ENCODE measurements at places on chromosomes 7 and 10.

DNA sequence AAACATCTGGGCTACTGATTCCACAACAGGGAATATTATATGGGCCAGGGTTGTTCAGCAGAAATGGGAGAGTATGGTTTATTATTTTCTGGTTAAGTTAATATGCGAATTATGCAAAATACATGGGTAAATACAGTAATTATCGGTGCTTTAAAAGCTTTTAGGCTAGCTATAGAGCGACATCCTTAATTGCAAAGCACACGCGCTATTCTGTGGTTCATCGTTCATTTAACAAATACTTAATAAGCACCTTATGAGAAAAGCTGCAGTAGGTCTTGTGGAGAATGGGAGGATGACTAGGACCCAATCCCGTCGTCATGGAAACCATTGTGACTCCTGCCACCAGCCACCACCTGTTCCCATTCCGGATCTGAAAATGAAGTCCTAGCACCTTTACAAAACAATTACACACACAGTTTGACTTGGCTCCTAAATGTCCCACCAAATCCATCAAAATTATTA, 623 bp upstream of the CEP41 start:
- DNase-seq = peak; percentile 29

DNA sequence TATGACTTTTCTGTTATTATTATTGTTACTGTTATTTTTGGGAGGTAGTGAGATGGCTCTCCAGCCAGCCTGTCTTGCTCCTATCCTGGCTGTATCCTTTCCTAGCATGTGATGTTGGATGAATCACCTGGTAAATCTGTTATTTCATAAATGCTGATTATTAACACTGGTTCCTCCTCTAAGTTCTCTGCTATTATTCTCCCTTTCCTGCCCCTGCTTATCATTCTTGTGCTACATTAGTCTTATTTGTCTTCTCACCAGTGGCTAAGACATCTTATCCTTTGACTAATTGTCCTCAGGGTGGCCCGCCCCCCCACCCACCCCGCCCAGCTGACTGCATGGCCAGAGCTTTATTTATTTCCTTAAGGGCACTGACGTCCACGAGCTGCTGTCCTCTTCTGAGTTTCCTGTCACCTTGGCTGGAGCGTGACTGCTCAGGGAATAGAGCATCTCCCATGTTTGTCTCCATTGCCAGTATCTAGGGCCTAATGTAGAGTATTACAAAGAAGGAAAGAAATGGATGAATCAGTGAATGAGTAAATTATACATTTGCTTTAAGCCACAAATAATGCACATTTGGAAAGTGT, 110.1 kb upstream of the KLF6 start:
- no peak for DNase-seq

- peak; percentile 73 for DNase-seq
Measured at GRCh38 chr7:151315038-151315655, 26.5 kb upstream of the NUB1 start.

DNA sequence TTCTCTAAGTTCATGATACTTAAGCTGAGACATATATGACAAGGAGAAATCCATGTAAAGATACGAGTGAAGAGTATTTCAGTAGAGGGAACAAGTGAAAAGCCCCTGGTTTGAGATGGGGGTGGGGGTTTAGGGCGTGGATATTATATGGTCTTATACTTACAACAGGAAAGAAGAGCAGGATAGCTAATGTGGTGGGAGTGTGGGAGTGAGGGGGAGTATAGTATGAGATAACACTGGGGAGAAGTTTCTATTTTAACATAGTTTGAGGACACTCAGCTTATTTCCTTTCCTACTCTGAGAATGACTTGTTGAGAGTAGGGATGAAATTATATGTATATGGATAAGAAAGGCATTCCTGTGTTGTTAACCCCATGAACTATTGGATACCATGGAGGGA, 36.5 kb downstream of the MCU start:
- DNase-seq = no peak

- DNase-seq = no peak
Measured at GRCh38 chr7:15566476-15566875, 4.7 kb upstream of the AGMO start.

DNA sequence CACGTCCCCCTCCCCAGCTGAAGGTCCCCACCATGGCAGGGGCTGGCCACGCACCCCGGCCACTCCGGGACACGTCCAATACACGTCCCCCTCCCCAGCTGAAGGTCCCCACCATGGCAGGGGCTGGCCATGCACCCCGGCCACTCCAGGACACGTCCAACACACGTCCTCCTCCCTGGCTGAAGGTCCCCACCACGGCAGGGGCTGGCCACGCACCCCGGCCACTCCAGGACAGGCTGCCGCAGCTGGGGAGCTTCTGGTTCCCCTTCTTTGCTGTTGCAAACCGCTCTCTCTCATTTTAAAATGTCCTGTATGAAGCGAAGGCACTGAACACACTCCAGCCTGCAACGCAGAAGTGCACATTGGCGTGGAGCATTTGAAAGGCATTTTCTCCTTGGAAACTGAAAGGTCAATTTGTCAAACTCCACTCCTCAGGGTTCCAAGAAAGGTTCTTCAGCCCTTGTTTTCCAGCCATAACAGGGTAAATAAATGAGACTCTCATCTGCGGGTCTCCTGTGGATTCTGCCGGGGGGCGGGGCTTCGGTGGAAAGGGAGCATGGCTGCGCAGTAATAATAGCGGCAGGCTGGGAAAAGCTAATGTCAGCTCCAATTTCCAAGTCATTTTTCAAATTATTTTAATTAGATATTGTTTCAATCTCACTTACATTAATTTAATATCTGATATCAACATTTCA, 580.3 kb downstream of the DNAJB6 start:
- no peak for DNase-seq

- no peak for DNase-seq
Measured at GRCh38 chr7:21948887-21949540, 3.3 kb upstream of the CDCA7L start.

DNA sequence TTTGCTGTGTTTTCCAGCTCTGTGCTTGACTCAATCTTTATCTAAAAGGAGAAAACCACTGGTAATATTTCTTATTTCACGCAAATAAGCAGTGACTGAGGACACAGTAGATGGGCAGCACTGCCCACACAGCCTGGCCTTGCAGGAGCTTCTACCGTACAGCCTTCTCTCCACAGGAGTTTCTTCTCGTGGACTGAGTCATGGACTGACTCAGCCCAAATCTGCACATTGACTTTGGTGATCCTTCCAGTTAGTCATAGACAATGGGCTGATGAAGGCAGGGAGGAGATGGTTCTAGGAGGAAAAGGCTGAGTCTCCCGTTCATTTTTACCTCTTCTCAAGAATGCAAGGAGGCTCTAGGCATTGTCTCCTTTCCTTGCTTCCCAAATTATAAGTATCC, 200.7 kb downstream of the RAPGEF5 start:
- DNase-seq = no peak

DNA sequence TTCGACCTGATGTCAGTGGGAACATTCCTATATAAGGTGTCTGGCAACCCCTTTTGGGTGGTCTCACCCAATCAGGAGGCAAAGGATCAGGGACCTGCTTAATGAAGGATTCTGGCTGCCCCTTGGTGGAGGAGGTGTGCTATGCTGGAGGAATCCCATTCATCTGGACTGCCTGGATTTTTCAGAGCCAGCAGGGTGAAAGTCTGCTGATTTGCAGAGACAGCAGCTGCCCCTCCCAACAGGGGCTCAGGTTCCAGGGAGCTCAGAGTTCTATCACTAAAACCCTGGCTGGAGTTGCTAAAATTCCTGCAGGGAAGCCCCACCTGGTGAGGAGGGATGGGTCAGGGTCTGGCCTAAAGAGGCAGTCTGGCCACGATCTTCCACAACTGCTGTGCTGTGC, 398.5 kb upstream of the CNTNAP2 start:
- no peak for DNase-seq

DNA sequence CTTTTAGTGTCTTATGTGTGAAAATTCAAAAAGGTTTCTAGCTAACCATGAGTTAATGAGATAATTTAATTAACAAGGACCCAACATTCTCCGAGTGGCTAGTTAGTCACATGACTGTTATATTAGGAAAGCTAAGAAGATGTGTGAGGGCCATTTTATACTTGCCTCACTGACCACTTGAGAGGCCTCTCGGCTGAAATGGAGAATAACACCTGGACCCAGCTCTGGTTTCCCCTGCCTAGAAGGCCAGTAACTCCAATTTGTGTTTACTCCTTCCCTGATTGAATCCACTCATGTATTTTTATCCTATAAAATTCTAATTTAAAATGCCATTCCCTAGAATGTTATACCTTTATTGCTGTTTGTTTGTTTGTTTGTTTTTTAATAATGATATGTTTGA, 1091.2 kb downstream of the KCNMA1 start:
- DNase-seq = no peak

DNA sequence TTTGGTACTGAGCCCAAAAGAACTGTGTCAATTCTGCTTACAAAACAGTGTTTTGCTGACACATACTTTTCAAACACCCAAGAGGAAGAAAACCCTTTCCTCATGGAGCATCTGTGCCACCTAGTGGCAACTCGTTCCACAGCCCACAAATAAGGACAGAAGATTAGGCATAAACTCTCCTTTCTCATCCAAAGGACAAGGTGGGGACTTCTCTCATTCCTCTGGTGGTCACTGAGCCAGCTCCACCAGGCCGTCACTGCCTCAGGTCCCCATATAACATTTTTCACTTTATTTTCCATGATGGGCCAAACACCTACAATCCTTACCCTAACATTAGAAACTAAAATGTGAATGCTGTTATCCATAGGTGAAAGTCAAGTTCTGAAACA, 76.9 kb downstream of the RNF216 start:
- peak; percentile 73 for DNase-seq

GRCh38 chr10:122855745-122856144, 10.1 kb upstream of the CUZD1 start:
- no peak for DNase-seq

- no peak for DNase-seq
Measured at GRCh38 chr10:73522263-73522662, 26.4 kb upstream of the PPP3CB start.

DNA sequence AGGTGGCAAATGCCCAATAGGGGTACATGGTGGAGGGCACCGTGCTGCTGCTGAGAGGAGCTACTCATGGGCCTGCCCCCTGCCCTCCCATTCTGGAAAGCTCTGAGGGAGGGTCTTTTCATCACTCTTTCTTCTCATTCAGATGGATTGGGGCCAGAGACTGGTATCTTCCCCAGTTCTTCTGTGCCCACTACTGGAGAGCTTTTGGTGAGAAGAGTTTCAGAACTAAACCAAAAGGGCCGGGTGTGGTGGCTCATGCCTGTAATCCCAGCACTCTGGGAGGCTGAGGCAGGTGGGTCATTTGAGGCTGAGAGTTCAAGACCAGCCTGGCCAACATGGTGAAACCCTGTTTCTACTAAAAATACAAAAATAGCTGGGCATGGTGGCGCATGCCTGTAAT, 12.5 kb downstream of the ADRA2A start:
- DNase-seq = no peak

DNA sequence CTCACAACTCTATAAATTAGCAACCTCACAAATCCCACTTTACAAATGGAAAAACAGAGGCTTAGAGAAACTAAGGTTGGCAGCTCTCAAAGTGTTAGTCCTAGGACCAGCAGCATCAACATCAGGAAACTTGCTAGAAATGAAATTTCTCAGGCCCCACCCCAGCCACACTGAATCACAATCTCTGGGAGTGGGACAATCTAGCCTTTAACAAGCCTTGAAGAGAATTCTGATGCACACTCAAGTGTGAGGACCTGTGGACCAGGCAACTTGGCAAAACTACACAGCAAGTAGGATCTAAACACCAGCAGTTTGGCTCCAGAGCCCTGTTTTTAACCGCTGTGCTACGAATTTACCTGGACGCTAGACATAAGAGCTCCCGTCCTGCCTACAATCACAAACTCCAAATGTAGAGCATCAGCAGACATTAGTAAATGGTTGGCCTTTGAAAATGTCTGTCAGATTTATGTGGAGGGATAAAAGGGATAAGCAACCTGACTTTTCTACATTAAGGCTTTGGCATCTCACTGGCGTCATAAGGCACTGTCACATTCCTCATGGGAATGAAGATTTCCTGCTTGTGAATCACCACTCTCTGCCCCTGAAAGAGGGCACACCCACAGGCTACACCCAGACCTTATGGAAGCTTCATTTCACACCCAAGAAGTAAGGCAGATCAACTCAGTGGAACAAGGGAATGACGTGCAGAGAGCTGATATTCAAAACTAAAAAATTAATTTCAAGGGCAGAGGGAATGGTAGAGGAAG, 34.5 kb downstream of the PPP1R3C start:
- no peak for DNase-seq

DNA sequence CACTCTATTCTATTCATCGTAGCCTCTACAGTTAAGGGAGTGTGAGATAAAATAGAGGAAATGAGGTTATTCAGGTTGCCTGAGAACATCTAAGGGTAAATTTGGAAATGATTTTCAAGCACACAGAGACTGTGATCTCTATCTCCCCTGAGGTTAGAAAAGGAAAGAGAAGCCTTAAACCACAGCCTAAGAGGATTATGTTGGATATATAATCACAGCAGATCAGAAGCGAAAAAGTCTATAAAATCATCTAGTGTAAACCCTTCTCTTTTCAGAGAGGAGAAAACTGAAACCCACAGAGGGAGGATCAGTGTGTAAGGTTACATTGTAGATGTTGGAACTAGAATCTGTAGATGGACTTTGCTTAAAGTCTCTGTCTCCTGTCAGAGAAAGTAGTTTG, 90.6 kb upstream of the SEMA3E start:
- DNase-seq = no peak

DNA sequence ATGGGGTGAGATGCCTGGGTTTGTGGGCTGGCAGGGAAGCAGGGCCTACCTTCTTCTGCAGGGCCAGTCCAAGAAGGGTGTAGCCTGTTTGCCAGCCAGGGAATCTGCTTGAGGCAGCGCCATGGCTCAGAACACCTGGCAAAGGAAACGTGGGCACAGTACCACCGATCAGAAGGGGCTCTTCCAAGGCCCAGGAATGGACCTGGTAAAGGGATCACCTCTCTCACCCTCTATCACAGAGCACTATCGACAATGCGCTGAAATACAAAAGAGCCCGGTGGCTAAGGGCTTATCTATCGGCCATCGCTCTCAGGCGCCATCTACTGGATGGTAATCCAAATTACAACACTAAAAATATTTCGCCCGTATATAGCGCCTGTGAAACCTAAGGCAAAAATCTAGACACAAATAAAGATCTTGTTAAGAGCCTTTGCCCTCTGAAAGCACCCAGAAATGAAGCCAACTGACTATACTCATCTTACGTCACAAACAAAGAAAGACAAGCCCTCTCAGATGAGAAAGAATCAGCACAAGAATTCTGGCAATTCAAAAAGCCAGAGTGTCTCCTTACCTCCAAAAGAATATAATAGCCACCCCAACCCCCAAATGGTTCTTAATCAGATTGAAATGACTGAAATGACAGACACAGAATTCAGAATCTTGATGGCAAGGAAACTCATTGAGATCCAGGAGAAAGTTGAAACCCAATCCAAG, 217.8 kb upstream of the HPS1 start:
- DNase-seq = peak; percentile 15

- DNase-seq = no peak
Measured at GRCh38 chr7:17402628-17403278, 104.3 kb downstream of the AHR start.

DNA sequence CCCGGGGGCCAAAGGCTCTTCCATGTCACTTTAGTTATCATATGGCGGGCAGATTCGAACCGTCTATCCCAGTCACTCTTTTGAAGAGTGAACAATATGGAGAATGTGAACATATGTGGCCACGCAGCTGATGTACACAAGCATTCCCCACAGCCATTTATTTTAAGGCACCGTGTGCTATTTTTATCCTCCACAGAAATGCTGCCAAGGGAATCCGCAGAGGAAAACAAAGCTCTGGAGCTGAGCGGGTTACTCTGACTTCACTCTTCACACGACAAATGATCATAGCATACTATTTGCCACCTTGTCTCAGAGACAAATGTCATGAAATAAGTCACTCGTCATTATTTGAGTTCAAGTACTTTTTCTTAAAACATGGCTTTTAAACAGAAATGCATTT, 100.3 kb downstream of the CTBP2 start:
- DNase-seq = no peak
